Effector memory CD4-positive, alpha-beta T cell (primary cell): ENCODE measurements at places on chromosomes 2 and 18.

GRCh38 chr2:83261591-83262136 is 1197.4 kb downstream of the SUCLG1 start:
- no peak overlapping the region for H3K4me3 ChIP-seq
- no peaks in the 10 kb centered on the region for H3K27me3 ChIP-seq
- no peaks in the 10 kb centered on the region for H3K36me3 ChIP-seq

DNA sequence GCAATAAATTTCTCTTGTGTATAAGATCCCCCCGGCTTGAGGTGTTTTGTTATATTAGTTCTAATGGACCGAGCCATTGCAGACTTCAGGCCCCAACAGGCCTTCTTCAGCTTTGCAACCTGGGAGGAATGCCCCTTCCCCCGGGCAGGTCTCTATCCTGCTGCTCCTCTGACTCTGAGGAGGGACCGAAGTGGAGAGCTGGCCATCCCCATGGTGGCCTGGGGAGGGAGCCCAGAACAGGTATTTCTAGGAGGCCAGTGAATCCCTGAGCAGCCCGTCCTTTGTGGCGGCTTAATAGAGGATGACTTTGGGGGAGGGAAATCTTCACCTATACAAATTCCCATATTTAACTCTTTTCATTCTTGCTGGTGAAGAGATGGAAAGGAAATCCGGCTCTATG is 715.8 kb upstream of the SOX11 start:
- H3K4me3 ChIP-seq = no peak overlapping the region
- no peak for DNase-seq
- no peaks in the 10 kb centered on the region for H3K4me1 ChIP-seq
- no peak overlapping the region for H3K27ac ChIP-seq
- no peaks in the 10 kb centered on the region for H3K36me3 ChIP-seq

DNA sequence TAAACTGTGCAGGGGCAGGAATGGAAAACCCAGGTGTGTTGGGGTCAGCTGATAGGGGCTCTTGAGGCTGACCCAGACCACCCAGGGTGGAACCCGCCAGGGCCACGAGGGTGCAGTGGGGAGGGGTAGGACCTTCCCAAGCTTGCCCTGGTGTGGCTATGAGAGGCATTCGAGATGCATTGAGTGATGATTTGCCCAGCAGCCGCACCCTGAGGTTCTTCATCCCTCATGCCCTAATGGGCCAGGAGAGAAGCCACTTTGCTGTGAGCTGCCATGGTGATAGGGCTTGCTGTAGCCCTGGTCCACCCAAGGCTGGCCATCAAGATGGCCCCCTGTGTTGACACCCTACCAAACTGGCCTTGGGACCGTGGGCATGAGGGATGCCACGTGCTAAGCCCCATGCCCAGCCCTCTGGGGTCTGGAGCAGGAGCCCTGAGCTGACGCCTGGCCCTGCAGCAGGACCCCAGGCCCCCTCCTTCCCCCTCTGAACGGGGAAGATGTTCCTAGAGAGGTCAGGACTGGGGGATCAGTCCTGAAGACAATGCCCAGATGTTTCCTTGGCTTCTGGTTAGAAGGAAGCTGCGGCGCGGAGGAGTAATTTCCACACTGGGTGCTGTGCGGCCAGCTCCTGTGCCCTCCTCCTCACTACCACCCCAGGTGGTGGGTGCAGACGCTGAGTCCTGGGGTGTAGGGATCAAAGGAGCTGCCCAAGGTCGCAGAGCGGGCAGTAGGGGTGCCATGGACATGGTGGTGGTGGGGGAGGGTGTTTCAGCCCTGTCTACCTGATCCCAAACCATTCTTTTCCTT is 122.5 kb upstream of the HDAC4 start:
- no peaks in the 10 kb centered on the region for H3K36me3 ChIP-seq
- DNase-seq = no peak
- H3K27ac ChIP-seq = no peak overlapping the region
- H3K27me3 ChIP-seq = no peaks in the 10 kb centered on the region
- no peaks in the 10 kb centered on the region for H3K4me1 ChIP-seq

DNA sequence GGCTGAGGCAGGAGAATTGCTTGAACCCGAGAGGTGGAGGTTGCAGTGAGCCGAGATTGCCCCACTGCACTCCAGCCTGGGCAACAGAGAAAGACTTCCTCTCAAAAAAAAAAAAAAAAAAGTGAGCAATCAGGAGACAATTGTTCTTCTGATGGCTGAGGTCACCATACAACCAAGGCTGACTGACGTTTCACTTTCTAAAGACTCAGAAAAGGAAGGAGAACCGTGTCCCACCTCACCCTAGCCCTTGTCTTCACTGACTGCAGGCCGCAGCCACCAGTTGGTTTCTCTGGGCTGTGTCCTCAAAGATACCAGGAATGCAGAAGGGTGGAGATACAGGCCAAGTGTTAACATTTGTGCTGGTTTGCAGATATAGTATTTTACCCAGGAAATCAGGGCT is 7.7 kb upstream of the SLC35F6 start:
- no peak for DNase-seq
- H3K27ac ChIP-seq = no peak overlapping the region
- no peaks in the 10 kb centered on the region for H3K4me1 ChIP-seq
- no peak overlapping the region for H3K4me3 ChIP-seq
- H3K36me3 ChIP-seq = no peaks in the 10 kb centered on the region

DNA sequence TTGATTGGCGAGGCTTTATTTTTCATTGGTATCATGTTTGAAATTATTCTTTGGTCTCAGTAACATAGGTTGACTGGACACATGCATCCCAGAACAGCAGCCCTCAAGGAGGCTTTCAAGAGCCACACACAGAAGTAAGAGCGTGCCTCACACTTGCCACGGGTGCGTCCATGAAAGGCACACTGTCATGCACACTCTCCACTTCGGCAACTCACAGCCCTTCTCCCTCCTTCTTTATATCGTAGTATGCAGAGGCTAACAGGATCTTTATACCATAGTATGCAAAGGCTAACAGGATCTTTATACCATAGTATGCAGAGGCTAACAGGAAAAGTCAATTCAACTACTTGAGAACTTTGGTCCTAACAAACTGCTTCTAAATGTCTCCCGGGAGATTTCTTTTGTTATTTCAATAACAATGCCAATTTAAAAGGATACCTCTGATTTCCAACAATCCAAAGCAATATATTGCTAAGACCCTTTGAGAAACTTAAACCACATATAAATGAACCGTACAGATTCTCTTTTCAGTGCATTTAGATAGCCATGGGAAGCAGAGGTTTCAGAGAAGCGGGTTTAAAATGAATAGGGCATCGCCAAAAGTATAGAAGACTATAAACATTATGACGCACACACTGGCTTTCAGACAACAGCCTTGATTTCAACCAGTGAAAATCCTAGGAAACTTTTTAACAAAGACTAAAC is 26.5 kb upstream of the ZNF516 start:
- no peaks in the 10 kb centered on the region for H3K27me3 ChIP-seq
- DNase-seq = no peak
- H3K4me1 ChIP-seq = peaks cover 5% of the 10 kb centered on the region
- no peak overlapping the region for H3K4me3 ChIP-seq
- H3K36me3 ChIP-seq = no peaks in the 10 kb centered on the region

- peak overlapping the region; percentile 22 for H3K4me3 ChIP-seq
- no peak overlapping the region for H3K27ac ChIP-seq
- H3K27me3 ChIP-seq = no peaks in the 10 kb centered on the region
- peaks cover 37% of the 10 kb centered on the region for H3K4me1 ChIP-seq
Measured at GRCh38 chr2:96764253-96764637, 3.5 kb downstream of the CNNM4 start.

- no peaks in the 10 kb centered on the region for H3K36me3 ChIP-seq
- DNase-seq = no peak
- H3K27ac ChIP-seq = no peak overlapping the region
- H3K27me3 ChIP-seq = no peaks in the 10 kb centered on the region
- no peak overlapping the region for H3K4me3 ChIP-seq
Measured at GRCh38 chr2:142824756-142825155, 52.7 kb upstream of the KYNU start.

DNA sequence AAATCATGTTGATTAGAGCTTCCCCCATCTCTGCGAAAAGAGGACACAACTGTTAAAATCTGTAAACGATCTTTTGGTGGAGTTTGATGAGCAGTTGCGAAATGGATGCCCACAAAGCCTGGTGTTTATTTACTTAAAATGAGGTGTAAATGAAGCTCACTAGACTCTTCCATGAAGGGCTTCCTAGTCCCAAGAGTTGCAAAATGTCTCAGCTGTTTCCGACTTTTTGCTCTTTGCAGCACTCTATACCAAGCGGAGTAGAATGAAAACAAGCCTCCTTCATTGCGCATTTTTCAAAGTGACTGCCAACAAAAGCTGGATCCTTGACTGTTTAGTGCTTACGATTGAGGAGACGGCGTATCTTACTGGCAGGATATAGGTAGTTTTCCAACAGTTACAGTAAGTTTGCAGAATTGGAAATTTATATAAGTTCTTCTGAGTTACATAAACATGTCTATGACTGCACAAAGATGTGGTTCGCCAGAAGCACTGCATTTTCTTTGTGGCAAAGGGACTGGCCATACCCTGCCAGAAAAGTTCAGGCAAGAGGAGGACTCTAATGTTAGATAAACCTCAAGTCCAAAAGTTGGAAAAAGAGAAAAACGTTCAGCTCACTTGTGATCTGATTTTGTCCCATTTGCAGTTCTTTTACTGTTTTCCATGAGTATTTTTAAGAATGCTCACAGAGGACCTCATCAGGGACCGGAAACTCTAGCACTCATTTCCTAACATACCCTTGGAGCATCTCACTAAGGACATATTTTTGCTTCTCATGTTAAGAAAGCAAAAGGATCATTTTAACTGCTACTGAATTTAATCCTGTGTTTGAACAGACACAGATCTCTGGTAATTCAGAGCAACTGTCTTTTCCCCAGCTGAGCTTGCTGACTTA is 42.7 kb downstream of the COLEC12 start:
- H3K4me3 ChIP-seq = no peak overlapping the region
- DNase-seq = no peak
- no peaks in the 10 kb centered on the region for H3K27me3 ChIP-seq
- no peaks in the 10 kb centered on the region for H3K4me1 ChIP-seq
